ENCODE measurements at places on chromosomes 3 and 15. TPM values are rescaled to one million over a fixed set of nuclear protein-coding genes. Genes with fewer than 3 reads are reported as not detected.

DBR1 gene
- 29.0 TPM for total RNA-seq

DNA sequence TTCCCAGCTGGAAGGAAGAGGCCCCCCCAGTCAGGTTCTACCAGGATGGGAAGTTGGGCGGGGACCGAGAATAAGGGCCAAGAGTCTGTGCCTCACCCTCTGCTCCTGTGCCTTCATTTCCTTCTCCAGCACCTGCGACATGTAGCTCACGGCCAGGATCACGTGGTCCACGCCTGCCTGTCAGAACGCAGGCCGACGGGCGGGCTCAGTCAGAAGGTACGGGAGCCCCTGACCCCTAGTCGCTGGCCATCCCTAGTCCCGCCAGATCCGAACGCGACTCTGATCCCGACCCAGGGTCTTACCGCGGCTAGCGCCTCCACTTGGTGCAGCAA, 489 bp downstream of the GMPPB start:
- H3K4me3 ChIP-seq = peak overlapping the region; percentile 99
- H3K27me3 ChIP-seq = no peaks in the 10 kb centered on the region
- H3K36me3 ChIP-seq = no peaks in the 10 kb centered on the region
- peak overlapping the region; percentile 97 for H3K27ac ChIP-seq

DNA sequence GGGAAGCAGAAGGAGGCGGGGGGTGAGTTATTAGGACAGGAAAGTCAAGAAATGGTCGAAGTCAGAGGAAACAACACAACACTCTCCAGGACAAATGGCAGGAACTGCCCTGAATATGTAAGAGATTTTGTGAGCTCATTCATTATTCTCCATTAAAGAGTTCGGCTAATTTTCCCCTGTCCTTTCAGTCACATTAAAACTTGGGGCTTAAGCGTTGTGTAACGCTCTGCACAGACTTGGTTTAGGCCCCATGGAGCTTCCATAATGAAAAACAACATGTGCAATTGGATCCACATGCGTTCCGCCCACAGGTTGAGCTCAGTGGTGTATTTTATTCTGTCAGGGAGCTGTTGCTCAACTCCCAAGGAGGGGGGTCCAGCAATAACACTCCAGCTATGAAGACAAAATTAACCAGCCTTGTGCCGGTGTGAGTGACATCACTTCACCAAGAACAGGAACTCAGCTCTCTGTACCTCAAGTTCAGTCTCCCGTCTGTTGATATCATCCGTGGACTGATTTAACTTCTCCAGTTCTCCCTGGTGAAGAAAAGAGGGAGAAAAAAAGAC, 2.3 kb downstream of the SH3BP5 start:
- H3K4me3 ChIP-seq = no peak overlapping the region
- no peak for DNase-seq
- peaks cover 11% of the 10 kb centered on the region for H3K36me3 ChIP-seq
- H3K27ac ChIP-seq = no peak overlapping the region

CELF6 gene
- total RNA-seq = 0.53 TPM

WWTR1 gene
- 1.9 TPM for total RNA-seq

SH3GL3 gene
- total RNA-seq = not detected

DNA sequence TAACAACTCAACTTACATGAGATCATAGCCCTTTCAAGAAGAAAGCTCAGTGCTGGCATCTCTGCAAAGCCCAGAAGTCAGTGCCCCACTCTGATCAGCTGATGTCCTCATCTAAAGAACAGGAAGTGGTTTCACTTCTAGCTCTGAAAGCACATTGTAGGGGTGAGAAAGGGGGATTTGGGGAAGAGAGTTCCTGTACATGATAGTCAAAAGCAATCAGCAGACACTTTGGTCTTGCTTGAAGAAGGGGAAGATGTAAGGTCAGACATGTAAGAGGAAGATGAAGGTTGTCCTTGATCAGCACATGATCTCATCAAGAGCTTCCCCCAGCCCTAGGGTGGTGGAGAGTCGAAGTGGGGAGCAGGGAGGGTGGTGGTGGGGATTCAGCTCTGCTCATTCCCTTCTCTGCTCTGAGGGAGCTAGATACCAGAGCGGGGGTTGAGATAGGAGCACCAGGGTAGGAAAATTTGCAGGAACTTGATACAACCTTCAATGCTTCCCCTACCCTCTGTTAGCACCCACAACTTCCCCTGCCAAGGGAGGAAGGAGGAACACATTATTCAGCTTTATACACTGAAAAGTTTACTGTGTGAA, 76.4 kb upstream of the ETV5 start:
- H3K4me3 ChIP-seq = no peak overlapping the region
- H3K36me3 ChIP-seq = no peaks in the 10 kb centered on the region
- H3K4me1 ChIP-seq = peaks cover 17% of the 10 kb centered on the region
- DNase-seq = no peak
- no peak overlapping the region for H3K27ac ChIP-seq
- no peaks in the 10 kb centered on the region for H3K27me3 ChIP-seq

CP gene
- not detected for total RNA-seq

TM2D3 gene
- 63.5 TPM for total RNA-seq

Measured in CD8-positive, alpha-beta memory T cell (primary cell).